ENCODE measurements at places on chromosomes 5 and 9.

DNA sequence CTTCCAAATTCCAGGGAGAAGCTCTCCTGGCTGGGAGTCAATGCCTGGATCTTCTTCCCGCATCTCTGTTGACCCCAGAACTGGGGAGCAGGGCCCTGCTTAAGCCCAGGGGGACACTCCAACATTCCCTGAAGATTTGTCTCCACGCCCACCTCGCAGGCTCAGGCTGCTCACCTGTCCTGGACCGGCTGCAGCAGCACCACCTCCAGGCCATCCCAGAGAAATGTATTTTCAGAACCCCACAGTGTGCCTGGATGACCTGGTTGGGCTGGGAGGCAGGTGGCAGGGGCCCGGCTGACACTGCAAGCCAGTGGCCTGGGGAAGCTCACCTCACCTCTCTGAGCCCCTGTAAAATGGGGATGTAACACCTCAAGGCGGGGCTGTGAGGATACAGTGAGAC is 27.1 kb upstream of the ZBTB43 start:
- no peak for DNase-seq

DNA sequence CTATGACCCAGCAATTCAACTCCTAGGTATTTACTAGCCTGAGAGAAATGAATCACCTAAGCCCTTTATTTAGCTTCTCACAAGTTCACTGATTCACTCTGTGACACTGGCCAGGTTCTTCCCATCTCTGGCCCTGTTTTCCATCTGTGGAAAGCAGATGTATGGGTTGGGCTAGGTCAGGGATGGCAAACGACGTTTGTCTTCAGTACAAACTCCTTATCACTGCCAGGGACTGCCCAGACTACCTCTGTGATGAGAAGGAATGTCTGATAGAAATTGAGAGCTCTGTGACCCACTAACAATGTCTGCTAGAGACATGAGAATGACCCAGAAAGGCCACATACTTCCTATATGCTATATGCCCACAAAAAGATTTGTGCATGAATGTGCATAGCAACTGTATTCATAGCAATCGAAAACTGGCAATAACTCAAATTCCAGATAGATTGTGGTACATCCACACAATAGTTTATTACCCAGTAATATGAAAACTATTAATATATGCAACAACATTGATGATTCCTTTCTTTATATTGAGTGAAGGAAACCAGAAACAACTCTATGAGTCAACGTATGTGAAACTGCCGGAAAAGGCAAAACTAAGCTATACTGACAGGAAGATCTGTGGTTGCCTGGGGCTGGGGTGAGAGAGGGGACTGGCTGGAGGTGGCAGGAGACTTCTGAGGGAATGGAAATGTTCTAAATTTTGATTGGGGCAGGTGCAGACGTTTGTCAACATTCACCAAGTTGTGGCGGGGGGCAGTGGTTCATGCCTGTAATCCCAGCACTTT is 32.0 kb upstream of the ADAM19 start:
- DNase-seq, result peak; percentile 26

- DNase-seq, result no peak
Measured at GRCh38 chr9:73146111-73146815, 5.4 kb upstream of the ANXA1 start.

DNA sequence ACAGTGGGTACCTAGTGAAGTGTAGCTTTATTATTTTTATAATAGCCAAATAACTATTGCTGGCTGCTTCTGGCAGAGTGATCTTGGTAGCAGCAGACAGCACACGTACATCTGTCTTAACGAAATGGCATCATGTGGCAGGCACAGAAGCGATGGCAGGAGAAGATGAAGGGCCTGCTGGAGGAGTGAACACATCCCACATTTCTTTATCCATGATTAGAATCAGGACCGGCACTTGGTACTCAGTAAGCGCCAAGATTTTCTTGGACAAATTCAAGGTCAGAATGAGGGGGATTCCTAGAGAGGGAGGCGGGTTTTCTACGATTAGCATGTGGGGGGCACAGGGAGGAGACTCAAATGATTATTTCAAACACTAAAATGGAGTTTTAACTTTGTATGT is 23.0 kb upstream of the ZNF366 start:
- DNase-seq, result no peak

DNA sequence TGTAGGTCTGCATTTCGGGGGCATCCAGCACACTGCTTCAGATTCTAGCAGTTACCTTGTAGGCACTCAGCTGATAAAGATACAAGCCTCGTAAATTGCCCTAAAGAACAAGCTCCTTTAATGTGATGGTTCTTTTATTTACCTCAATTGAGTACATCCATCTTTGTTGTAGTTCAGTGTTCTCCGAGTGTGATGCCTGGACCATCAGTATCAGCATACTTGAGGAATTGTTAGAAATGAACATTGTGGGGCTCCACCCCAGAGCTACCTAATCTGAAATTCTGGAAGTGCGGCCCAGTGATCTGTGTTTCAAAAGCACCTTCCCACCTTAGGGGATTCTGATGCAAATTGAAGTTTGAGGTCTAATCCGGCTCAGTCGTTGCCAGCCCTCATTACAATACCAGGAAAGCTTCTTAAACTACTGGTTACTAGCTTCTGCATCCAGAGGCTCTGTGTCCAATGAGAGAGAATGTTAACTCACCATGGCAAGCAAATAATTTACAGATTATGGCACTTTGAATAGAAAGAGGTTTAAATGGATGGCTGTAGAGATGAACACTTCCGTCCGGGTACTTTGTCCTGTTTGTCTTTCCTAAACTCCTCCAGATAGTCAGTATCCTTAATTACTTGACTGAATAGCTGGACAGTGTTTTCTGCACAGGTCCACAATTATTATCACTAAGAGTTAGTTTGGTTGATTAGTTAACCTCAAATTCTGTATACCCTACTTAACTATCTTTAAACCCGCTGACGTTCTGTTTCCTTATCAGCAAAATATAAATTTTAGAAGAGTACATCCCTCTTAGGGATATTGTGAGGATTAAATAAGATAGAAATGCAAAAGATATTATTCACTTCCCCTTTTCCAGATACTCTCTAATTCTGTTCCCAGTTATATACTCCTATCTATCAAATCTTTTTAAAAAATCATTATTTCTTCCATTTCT is 47.9 kb downstream of the RAI14 start:
- DNase-seq, result no peak

DNA sequence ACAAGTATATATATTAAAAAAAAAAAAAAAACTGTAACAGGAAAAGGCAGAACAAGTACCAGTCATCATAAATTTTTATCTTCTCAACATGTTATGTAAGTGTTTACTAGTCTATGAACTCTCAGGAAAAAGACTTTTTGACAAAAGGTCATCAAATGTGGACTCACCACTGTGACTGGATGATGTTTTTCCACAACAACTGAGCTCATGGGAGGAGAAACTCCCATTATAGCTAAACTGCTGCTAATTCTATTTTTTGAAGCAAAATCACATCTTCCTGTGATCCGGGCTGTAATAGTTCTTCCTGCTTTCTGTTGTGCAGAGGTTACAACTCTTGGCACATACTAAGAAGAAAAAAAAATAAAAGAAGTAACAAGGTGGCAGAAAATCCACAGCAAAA is 39.6 kb downstream of the POC5 start:
- DNase-seq, result no peak

- no peak for DNase-seq
Measured at GRCh38 chr9:100639854-100640253, 62.0 kb downstream of the CAVIN4 start.

- DNase-seq, result no peak
Measured at GRCh38 chr9:130380920-130381469, 63.8 kb upstream of the ASS1 start.

DNA sequence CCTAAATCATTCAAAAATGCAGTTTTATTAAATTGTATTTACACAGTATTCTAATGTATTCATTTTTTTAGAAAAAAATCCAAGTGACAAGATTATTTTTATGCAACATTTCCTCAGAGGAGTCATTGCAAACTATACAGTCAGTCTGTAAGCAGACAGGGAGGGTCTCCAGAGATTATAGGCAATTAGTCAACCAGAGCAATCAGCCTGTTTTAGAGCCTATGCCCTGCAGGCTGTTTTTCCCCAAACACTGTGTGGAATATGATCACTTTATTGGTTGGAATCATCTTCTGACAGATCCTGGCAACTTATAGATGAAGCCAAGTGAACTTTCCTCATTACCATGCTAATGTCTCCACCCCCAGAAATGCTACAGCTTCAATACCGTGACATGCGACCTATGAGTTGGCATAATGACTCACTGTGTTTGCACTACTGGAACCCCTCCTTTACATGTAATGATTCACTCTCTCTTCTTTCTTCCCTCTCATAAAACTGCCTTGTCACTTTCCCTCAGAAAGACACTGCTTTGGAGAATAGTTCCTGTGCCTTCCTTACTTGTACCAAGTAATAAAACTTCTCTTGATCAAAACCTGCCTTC is 577.7 kb upstream of the FTMT start:
- DNase-seq, result no peak

GRCh38 chr9:2116073-2116472 is 100.9 kb downstream of the SMARCA2 start:
- no peak for DNase-seq

GRCh38 chr5:81305785-81306184 is 4.4 kb downstream of the ZCCHC9 start:
- DNase-seq, result no peak

DNA sequence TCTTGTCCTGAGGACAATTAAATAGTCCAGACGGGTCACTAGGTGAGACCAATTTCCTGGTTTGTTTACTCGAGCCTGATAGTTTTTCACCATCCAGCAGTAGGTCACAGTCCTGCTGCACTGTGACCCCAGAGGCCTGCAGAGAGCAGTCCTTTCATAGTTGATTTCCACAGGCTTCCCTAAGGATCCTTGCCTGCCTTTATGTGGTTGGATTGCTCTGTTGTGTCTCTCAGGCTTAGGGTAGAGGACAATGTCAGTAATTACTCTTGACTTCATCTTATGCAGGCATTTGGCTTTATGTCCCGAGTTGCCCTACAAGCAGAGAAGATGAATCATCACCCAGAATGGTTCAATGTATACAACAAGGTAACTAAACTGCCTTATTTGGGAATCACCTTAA is 9.0 kb upstream of the CATSPER3 start:
- DNase-seq, result no peak

DNA sequence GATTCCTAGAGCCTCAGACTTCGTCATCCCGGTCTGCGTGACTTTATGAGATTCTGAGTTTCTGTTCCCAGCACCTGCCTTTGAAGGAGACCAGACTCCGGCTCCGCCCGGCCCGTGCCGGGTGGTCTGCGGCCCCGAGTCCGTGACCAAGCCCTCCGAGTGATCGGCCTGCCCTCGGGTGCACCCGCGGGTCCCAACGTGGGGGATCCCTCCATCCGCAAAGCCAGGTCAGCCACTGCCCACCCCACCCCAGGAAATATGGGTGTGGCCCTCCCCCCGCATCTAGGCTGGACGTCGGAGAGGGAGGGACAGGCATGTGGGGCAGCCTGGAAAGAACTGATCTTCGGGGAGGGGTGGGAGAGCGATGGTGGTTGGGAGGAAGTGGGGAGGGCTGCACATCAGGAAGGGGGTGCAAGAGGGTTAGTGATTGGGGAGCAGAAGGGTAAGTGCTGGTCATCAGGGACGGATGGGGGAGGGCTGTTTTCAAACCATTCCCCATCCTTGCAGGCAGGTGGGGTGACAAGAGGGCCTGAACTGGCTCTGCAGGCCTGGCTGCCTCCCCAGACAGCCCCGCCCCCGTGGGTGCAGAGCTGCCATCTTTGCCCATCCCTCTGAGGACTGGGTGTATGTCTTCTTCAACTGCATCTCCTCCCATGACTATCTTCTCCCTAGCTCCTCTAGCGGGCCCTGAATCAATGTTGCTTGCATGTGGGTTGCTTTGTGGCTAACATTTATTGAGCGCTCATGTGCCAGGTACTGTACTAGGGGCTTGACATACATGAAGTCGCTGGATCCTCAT is 747 bp downstream of the LRSAM1 start:
- DNase-seq, result no peak

DNA sequence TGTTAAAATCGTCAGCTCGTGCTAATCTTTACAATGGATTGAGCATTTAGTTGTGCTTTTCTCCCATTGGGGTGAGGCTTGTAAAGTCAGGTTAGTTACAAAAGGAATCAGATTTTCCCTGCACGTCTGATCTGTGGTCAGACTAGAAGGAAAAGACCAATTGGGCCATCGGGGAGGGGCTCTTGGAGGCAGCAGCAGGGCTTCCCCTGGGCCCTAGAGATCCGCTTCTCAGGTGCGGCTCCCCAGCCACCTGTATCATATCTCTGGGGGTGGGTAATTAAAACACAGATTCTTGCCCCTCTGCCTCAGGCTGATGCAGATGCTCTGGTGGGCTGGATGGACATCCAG is 200.3 kb downstream of the HSPA4 start:
- DNase-seq, result no peak

DNA sequence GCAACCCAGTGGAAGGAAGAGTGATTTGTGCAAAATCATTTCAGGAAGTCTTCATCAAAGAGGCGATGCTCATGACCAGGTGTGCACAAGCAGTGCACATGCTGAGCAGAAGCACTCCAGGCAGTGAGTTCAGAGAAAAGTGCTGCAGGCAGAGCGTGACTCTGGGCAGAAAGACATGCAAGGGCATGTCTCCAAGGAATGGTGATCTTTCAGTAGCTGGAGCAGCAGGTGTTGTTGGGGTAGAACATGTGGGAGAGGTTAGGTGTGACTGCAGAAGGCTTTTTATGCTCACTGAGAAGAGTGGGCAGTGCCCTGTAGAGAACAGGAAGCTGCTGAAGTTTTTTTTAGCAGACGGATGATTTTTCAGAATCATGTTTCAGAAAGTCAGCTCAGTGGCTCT is 545.4 kb upstream of the TLE4 start:
- DNase-seq, result no peak

DNA sequence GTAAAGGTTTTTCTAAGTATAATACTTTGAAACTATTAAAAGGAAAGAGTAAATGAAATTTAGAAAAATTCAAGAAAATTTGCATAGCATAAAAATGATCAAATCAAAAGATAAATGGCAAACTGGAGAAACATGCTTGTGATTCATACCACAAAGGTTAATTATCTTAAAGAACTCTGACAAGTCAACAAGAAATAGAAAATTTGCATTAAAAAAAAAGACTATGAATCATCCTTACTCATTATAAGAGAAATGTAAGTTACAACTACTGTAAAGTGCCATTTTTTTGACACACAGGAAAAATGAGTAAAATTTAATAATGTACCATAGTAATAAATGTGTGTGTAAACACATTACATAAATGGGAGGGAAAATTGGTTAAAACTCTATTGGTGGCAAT is 624.4 kb upstream of the C9orf72 start:
- DNase-seq, result no peak

- DNase-seq, result no peak
Measured at GRCh38 chr5:172788771-172789686, 18.0 kb upstream of the DUSP1 start.

DNA sequence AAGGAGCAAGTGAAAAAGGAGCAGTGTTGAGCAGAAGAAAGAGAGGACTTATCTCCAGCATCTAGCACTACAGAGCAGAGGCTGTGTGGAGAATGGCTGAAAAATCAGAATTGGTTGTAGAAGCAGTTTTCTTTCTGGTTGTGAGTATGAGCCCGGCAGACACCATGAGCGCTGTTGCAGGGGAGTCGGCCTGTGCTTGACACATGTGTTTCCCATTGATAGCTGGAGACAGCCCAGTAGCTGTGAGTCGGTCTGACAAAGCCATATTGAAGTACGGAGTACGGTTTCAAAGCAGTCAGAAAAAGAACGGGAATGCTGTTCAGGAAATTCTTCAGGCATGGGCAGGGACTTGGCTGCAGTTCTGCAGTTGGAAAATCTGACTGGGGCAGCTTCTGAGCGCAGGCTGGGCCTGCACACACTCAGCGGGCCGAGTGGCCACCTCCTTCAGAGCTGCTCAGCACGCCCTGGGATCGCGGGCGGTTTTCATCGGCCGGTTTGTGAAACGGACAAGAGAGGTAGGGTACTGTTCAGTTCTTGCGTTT is at the start of gene SGCD:
TSS of gene SGCD (plus strand) at position 447 of the 542 bp plus-strand sequence.
- DNase-seq, result no peak

- no peak for DNase-seq
Measured at GRCh38 chr9:7970681-7971330, 171.2 kb upstream of the DMAC1 start.

Data from stimulated activated CD8-positive, alpha-beta memory T cell treated with anti-CD3 and anti-CD28 coated beads, Interleukin-7, amount 100 ng/mL, for 1 hour (primary cell).